Peyer's patch (tissue), 4 donors: ENCODE measurements at places on chromosomes 4 and X.
A peak's percentile ranks its signal among the peaks of the same experiment; 100 is the strongest.

DNA sequence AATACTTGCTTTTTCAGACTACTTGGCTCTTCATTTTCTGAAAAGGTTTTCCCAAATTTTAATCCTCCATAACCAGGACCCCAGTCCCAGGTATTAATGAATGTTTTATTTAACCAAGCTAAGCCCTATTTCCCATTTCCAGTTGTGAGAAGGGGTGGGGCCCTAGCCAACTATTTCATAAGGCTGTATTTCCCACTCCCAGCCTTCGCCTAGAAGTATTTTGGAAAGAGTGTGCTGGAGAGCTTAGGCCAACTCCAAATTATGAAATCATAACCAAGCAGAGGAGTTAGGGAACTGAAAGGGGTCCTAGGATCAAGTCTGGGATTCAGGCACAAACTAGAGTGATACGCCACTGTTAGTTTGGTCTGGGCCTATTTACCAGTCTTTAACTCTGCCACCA, 148.4 kb upstream of the GPC4 start:
- no peak for DNase-seq

DNA sequence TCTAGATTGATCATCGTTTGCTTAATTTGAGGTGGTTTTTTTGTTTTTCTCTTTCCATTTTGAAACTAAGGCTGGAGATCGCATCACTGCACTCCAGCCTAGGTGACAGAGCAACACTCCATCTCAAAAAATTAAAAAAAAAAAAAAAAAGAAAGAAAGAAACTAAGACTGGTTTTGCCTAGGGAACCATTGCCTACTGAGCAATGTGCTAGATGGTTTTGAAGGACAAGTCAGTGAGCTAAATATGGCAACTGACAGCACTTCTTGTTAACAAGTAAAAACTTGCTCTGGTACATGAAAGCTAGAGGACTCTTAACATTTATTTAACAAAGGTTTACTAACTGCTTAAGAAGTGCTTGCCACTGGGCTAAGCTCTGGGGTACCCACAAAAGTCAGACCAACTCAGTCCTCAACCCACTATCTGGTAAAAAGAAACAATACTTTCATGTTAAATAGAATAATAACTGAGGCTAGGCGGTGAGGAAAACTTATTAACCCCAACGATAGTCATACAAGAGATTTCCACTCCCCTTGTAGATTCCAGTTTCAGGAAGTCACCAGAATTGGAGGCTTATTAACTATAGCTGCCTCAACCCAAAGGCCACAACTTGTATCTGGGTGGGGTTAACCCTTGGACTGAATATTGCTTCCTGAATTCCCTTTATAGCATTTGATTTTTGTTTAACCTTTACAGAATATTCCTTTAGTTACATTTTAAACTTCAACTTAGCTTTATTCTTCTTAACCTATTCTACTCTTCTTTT, 111.6 kb downstream of the FRYL start:
- peak; percentile 56 for DNase-seq

DNA sequence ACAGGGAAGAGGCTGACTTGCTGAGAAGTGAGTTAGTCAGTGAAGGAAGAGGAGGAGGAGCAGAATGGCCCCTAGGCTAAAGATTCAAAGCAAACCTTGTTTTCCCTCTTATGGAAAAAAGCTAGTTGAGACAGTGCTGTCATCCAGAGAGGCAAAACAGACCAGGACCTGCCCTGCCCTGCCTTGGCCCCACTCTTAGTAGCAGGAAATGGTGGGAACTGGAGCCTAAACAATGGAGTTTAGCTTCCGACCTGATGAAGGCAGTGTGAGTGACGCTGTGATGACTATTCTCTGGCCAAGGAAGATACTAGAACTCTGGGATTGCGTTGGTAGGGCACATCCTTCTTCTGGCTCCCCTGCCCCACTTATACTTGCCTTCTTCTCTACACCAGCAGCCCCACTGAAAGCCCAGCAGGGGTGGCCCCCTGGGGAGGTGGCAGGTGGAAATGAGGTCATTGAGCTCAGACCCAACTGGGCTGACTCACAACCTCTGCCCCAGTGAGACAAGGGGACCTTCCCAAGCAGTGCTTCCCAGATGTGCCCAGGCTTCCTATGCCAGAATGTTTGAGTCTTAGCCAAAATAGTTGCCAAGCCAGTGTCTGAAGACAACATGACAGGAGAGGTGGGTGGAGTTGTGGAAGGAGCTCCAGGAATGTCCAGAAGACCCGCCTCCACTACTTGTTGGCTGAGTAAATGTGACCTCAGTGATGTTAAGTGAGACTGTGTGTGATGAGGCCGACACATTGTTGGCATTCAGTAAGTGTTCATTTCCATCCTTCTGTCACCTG, 38.8 kb downstream of the MSN start:
- no peak for DNase-seq

- no peak for DNase-seq
Measured at GRCh38 chr4:80781431-80781830, 249.1 kb upstream of the BMP3 start.

DNA sequence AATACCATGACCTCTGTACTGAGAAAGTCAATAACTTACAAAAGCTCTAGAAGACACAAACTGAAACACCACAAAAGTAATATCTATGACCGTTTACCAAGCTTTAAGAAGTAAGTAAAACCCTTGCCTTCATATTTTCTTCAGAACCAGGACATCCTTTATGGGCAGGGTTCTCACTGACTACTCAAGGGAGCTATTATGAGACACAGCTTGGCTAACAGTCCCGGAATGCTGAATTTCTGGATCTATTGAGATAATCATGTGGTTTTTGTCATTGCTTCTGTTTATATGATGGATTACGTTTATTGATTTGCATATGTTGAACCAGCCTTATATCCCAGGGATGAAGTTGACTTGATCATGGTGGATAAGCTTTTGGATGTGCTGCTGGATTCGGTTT, 19.9 kb upstream of the CDS1 start:
- no peak for DNase-seq

- DNase-seq: no peak
Measured at GRCh38 chr4:168633064-168633463, 136.2 kb downstream of the PALLD start.

DNA sequence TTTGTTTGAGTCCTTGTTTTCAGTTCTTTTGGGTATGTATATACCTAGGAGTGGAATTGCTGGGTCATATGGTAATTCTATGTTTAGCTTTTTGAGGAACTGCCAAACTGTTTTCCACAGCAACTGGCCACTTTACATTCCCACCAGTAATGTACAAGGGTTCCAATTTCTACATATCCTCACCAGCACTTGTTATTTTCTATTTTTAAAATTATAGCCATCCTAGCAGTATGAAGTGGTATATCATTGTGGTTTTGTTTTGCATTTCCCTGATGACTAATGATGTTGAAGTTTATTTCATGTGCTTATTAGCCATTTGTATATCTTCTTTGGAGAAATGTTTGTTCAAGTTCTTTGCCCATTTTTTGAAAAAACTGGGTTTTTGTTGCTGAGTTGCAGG, 39.6 kb downstream of the TMEM164 start:
- DNase-seq: no peak

DNA sequence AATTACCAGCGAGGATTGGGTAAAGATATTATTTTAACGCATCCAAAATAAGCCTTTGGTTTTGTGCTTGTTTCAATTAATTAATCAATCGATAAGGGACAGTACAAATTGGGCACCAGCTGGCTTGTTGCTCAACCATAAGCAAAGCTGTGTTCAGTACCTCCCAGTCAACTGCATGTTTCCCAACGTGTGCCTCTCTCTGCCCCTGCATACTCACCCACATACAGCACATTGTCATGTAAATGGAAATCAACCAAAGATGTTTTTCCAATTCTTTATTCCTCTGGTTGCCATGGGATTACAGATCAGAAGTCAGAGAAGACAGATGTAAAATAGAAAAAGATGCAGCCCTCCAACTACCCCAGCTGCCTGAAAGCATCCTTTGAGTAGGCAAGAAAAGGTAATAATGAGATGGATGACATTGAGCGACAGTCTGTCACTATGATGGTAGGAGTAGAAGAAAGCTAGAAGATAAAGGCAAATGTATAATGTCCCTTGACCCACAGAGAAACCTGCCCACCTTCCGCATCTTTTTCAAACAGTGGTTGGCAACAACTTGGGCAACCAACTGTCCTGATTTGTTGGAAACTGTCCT, 92.7 kb upstream of the TSPAN7 start:
- no peak for DNase-seq

GRCh38 chr4:118917582-118917981, 28.9 kb downstream of the SYNPO2 start:
- no peak for DNase-seq

- DNase-seq: no peak
Measured at GRCh38 chrX:134004084-134004483, 18.7 kb upstream of the GPC3 start.

- no peak for DNase-seq
Measured at GRCh38 chrX:112631892-112632291, 47.8 kb downstream of the LHFPL1 start.
